NCI-H748 treated with DMSO at 0.1 percent for 48 hours (cell line): ENCODE measurements at places on chromosomes 11 and 22.

DNA sequence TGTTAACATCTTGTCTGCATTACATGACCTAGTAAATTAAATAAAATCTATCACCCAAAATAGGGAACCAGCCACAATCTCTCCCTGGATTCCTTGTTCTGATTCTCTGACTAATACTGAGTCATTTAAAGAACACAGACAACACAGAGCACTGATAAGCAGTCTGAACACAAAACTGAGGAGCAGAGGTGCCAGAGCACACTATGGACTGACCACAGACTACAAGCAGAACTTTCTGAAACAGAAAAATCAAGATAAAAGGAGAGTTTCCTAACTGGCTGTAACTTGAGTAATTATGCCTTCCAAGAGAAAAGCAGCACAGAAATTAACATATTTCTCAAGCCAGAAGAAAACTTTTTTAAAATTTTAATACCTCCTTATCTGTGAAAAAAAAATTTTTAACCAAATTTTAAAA lies 128.8 kb downstream of the SGSM3 start:
- DNase-seq: no peak

DNA sequence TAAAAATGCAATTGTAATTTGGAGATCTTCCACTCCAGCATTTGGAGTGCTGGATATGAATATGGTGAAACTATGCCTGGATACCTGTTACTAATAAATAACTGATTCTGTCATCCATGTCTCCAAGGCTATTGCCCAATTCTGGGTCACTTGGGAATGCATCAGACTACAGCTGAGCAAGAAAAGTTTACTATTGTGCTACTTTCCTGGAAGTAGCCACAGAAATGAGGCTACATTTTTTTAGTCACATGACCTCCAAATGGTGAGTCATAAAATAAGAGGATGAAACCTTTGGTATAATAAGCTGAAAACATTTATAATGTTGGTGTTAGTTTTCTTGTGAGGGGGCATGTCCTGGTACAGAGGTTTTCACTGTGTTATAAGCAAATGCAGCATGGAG lies 44.4 kb downstream of the DCDC1 start:
- no peak for DNase-seq

- peak; percentile 59 for DNase-seq
Measured at GRCh38 chr22:48574776-48575617, 1252.7 kb downstream of the BRD1 start.

- DNase-seq: no peak
Measured at GRCh38 chr22:23180301-23180892, at the start of gene BCR. BCR (plus strand) TSS chr22:23180509; CDS start chr22:23180961, 452 bp downstream.

GRCh38 chr22:46914916-46915894 lies 152.8 kb downstream of the TBC1D22A start:
- DNase-seq: no peak

GRCh38 chr11:17547051-17547577 lies at the start of gene OTOG:
OTOG (plus strand) TSS chr11:17547259; CDS start chr11:17547373, 114 bp downstream.
- DNase-seq: peak; percentile 45

GRCh38 chr11:117826832-117827231 lies 2.3 kb upstream of the FXYD2 start:
- DNase-seq: no peak

DNA sequence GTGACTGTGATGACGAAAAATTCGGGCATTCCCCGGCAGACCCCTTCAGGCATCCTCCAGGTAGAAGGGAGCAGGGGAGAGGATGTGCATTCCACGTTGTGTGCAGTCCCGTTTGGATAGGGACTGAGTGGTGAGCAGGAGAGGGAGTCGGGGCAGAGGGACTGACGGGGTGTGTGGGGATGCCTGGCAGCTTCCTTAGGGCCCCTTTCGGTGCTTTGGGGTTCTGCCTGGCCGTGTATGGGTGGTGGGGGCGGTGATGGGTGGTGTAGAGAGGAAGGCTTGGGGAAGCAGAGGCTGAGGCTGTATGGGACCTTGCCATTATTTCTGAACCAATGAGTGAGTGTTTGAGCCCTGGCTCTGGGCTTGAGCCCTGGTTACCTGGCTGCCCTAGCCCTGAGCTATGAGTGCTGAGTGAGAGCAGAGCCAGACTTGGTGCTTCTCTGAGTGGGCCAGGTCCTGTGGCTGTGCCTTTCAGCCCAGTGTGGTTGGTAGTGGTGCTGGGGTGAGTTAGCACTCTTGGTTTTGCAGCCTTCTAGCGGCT lies 914 bp downstream of the INPPL1 start:
- DNase-seq: no peak

DNA sequence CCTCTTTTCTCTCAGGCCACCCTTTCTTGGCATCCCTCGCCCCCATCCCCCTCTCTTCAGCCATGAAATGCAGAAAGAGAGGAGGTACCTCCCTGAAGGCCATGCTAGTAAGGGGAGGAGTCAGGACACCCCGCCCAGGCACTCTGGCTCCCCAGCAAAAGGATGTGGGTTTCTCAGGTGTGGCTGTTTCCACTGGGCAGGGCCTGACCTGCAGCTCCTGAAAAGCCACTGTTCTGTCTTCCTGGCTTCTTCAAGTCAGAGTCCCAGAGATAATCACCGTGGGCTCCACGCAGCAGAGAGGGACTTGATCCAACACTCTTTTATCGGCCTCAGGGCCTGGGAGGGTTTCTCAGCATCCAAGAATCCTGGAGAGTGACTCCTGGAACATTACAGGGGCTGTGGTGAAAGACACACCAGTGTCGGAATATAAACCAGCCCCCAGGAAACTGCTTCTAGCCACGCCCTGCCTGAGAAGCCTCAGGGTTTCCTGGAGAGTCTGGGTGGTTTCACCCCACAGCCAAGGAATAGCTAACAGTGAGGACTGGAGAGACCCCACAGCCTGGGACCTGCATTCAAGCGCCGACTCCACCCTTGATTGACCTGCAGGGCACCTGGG lies 45.7 kb upstream of the TSPAN18 start:
- no peak for DNase-seq

DNA sequence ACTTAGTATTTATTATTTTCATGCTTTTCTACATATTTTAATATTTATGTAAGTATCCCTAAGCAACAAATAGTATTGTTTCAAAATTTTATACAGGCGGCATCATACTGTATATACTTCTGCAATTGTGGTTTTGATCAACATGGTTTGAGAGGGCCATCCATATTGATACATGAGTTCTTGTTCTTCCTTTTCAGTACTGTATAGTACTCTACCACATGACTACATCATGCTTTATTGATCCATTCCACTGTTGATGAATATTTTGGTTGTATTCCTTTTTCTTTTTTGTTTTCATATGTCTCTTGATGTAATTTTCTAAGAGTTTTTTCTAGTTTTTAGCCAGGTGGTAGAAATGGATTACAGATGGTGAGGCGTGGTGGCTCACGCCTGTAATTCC lies 40.1 kb downstream of the SLC35F2 start:
- DNase-seq: no peak

GRCh38 chr11:36713715-36714114 lies 115.7 kb upstream of the RAG2 start:
- no peak for DNase-seq

GRCh38 chr22:47484960-47485569 lies 722.6 kb downstream of the TBC1D22A start:
- DNase-seq: no peak

- DNase-seq: no peak
Measured at GRCh38 chr11:75031224-75031753, 42.6 kb downstream of the NEU3 start.
